ENCODE measurements at places on chromosomes 2 and 18.

GRCh38 chr2:72121153-72121552, 26.5 kb downstream of the CYP26B1 start:
- no peak for DNase-seq

- DNase-seq = peak; percentile 51
These were observed 146.4 kb downstream of the FTCDNL1 start for GRCh38 chr2:199704358-199705238.

DNA sequence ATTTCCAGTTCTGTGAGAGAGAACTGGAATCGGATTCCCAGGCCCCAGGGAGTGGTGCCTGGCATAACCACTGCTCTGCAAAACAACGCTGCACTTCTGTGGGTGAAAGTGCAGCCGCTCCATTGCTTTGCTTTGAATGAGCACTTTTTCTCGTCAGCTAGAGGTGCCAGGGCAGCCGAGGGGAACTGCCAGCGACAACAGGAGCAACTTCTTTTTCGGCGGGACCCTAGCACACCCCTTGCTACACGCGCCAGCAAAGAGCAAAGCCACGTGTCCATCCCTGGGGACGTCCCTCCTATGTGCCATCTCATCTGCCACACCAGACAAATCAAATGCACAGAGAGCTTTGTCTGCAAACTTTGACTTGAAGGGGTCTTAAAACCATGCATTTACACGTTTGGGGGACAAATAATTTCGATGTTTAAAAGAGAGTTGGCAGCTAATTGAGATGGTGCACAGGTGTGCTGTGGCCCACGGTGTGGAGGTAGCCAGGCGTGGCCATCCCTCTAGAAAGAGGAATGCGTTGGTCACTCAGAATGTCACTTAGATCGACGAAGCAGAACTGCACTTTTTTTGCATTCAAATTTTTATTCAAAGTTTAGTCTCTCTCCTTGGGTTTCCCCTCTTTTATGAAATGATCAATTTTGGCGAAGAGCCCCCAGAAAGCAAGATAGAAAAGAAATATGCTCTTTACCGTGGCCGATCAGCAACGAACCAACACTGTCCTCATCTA, 151.8 kb downstream of the MBP start:
- DNase-seq = no peak

DNA sequence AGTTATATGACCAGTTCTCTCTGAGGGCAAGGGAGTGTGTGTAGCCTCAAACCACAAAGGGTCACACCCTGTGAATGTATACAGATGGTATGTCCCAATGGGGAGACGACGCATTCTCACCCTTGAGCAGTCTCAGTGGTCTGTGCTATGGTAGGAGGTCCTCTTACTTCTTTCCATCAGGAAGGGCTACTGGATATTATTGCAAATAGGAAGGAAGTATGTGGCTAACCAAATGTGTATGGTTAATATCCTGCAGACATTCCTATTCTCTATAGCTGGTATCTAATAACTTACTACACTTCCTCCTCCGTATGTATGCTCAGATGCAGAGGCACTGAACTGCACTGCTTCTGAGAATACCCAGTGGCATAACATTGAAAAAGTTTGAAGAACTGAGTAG, 306.7 kb upstream of the CCDC68 start:
- DNase-seq = no peak

- DNase-seq = no peak
These were observed 67.5 kb downstream of the COPS8 start for GRCh38 chr2:237153181-237153580.

DNA sequence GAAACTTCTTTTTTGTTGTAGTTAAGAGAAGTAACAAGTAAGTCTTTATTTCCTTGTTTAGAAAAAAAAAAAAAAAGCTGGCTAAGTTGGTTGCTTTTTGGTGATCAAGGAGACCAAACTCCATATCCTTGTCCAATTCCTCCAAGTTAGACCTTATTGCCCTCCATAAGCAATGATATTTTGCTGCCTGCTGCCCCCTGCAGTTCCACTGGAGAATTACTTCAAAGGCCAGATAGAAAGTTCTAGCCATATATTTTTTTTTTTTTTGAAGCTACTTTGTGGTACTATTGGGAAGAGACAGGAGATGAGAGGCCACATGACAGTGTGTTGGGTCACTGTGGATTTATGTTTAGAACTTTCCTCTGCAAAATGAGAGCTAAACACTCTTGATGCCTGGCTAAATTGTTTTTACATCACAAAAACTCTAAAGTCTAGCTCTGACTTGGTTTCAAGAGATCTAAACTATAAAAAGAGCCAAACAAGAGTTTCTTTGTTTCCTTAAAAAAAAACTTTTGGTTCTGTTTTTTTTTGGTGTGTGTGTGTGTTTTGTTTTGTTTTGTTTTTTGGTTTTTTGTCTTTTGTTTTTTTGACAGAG, 80.7 kb upstream of the RASGRP3 start:
- DNase-seq = peak; percentile 23

Data from neural progenitor cell (in vitro differentiated cells).